HCT116 (cell line): ENCODE measurements at places on chromosomes 3 and 15. TPM values are rescaled to one million over a fixed set of nuclear protein-coding genes. Genes with fewer than 3 reads are reported as not detected.
A peak's percentile ranks its signal among the peaks of the same experiment; 100 is the strongest.

The ALDH1A3 gene
- 248 TPM for total RNA-seq

The RFC4 gene
- total RNA-seq, result 86.2 TPM

The EFHB gene
- 0.30 TPM for total RNA-seq

The ZNF660 gene
- not detected for total RNA-seq

The TMCO5A gene
- not detected for total RNA-seq

The CPNE9 gene
- 0.98 TPM for total RNA-seq

The RLBP1 gene
- 0.12 TPM for total RNA-seq

The NDUFB4 gene
- 161 TPM for total RNA-seq

The LYZL4 gene
- not detected for total RNA-seq

The PLA2G4D gene
- total RNA-seq, result 0.34 TPM

The ACTC1 gene
- total RNA-seq, result not detected

- no peak for DNase-seq
- H3K27me3 ChIP-seq, result no peaks in the 10 kb centered on the region
- peaks cover 16% of the 10 kb centered on the region for H3K4me1 ChIP-seq
Observed at GRCh38 chr3:108301695-108302404, 5.5 kb downstream of the HHLA2 start.

DNA sequence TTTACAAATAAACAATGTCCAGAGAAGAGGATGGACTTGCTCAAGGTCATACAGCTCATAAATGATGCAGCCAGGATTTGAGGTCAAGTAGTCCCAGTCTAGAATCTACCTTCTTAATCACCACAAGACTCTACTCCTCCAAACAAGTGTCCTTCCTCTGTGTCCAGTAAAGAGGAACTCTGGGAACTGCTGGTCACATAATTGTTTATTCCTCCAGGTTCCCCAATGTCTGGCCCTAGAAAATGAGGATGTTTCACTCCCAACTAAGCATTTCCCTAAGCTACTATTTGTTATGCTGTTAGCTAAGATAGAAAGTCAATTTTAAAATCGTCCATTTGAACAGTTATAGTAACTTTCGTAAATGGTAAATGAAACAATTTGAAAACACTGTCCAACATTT is 192.4 kb downstream of the FHIT start:
- H3K36me3 ChIP-seq, result no peaks in the 10 kb centered on the region
- no peak overlapping the region for H3K4me3 ChIP-seq
- DNase-seq, result no peak
- H3K27me3 ChIP-seq, result no peaks in the 10 kb centered on the region

GRCh38 chr3:52841211-52841980 is 6.6 kb upstream of the MUSTN1 start:
- no peak for DNase-seq
- H3K36me3 ChIP-seq, result no peaks in the 10 kb centered on the region
- no peaks in the 10 kb centered on the region for H3K27me3 ChIP-seq
- no peaks in the 10 kb centered on the region for H3K4me1 ChIP-seq
- H3K27ac ChIP-seq, result no peak overlapping the region

DNA sequence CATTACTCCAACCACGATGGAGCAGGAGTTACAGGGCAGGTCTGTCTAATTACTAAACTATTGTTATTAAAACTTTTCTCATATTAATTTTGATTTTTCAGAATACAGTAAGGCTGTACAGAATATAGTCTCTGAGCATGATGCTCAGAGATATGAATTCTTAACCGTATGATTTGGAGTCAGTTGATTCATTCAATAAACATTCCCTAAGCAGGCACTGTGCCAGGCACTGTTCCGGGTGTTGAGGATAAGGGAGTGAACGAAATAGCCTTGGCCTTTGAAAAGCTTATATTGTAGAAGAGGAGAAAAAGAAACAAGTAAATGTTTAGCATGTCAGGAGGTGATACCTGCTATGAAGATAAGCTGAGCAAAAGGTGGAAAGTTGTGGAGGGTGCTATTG is 187.3 kb downstream of the KCNAB1 start:
- H3K27me3 ChIP-seq, result no peaks in the 10 kb centered on the region
- H3K36me3 ChIP-seq, result no peaks in the 10 kb centered on the region
- H3K27ac ChIP-seq, result no peak overlapping the region
- no peak overlapping the region for H3K4me3 ChIP-seq
- H3K4me1 ChIP-seq, result peaks cover 7% of the 10 kb centered on the region; the same call in 1 of the 2 replicates
- DNase-seq, result no peak

GRCh38 chr15:38005953-38006808 is 71.7 kb downstream of the TMCO5A start:
- H3K27ac ChIP-seq, result no peak overlapping the region
- H3K36me3 ChIP-seq, result no peaks in the 10 kb centered on the region
- H3K4me3 ChIP-seq, result no peak overlapping the region
- H3K27me3 ChIP-seq, result no peaks in the 10 kb centered on the region
- no peaks in the 10 kb centered on the region for H3K4me1 ChIP-seq

- H3K4me1 ChIP-seq, result no peaks in the 10 kb centered on the region
- no peaks in the 10 kb centered on the region for H3K36me3 ChIP-seq
- no peak overlapping the region for H3K4me3 ChIP-seq
- no peak for DNase-seq
- peaks cover 50% of the 10 kb centered on the region for H3K27me3 ChIP-seq
Observed at GRCh38 chr3:140284372-140284771, 349.4 kb downstream of the CLSTN2 start.

DNA sequence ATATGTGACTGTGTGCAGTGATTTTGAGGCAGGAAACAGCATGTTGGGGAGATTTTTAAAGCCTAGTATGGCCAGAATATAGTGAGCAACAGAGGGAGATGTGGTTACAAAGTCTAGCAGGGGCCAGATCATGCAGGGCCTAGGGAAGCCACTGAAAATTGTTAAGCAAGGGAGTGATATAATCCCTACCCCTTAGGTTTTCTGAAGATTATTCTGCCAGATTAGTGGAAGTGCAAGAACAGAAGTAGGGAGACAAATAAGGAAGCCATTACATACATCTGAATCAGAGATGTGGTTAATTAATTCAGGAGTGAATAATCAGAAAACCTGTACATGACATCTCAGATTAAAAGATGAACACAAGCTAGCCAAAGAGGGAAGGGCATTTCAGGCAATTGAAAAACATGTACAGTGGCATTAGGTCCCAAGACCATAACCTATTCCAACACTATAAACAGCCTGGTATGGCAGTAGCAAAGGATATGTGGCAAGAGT is 54.8 kb downstream of the MSL2 start:
- H3K27me3 ChIP-seq, result no peaks in the 10 kb centered on the region
- H3K4me3 ChIP-seq, result no peak overlapping the region
- H3K36me3 ChIP-seq, result no peaks in the 10 kb centered on the region
- H3K27ac ChIP-seq, result no peak overlapping the region
- no peak for DNase-seq

DNA sequence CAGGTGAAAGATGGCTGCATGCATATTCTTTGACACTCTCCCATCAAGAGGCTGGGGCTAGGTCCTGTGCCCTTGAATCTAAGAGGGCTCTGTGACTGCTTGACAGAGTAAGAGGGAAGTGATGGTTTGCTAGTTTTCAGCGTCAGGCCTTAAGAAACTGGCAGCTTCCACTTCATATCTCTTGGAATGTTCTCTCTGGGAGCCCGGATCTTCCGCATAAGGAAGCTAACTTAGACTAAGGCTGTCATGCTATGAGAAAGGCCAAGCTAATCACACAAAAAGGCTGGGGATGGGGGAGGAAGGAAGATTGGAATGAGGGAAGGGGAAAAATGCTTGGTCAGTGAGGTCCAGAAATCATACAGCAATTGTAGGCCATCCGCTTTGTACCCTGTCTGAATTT is 50.0 kb downstream of the MB21D2 start:
- H3K27me3 ChIP-seq, result no peaks in the 10 kb centered on the region
- no peak overlapping the region for H3K27ac ChIP-seq
- H3K4me1 ChIP-seq, result no peaks in the 10 kb centered on the region
- H3K4me3 ChIP-seq, result no peak overlapping the region

- no peaks in the 10 kb centered on the region for H3K4me1 ChIP-seq
- DNase-seq, result no peak
- no peaks in the 10 kb centered on the region for H3K27me3 ChIP-seq
- H3K4me3 ChIP-seq, result no peak overlapping the region
- no peaks in the 10 kb centered on the region for H3K36me3 ChIP-seq
- H3K27ac ChIP-seq, result no peak overlapping the region
Observed at GRCh38 chr3:46713898-46714552, 3.6 kb downstream of the PRSS50 start.

- no peaks in the 10 kb centered on the region for H3K4me1 ChIP-seq
- H3K27ac ChIP-seq, result no peak overlapping the region
- H3K36me3 ChIP-seq, result no peaks in the 10 kb centered on the region
- H3K4me3 ChIP-seq, result no peak overlapping the region
- no peak for DNase-seq
- H3K27me3 ChIP-seq, result no peaks in the 10 kb centered on the region
Observed at GRCh38 chr3:110307065-110307809, 764.4 kb upstream of the NECTIN3 start.

- H3K36me3 ChIP-seq, result no peaks in the 10 kb centered on the region
- no peak for DNase-seq
- H3K4me1 ChIP-seq, result no peaks in the 10 kb centered on the region
- no peak overlapping the region for H3K4me3 ChIP-seq
Observed at GRCh38 chr3:72065236-72065635, 280.3 kb upstream of the PROK2 start.

- no peak for DNase-seq
- no peak overlapping the region for H3K4me3 ChIP-seq
- H3K4me1 ChIP-seq, result no peaks in the 10 kb centered on the region
- peaks cover 53% of the 10 kb centered on the region for H3K27me3 ChIP-seq
Observed at GRCh38 chr15:60635507-60636352, 156.8 kb upstream of the ICE2 start.

- peak within 1 kb of the TSS; percentile 40 for H3K4me3 ChIP-seq
- H3K27ac ChIP-seq, result no peak within 1 kb of the TSS; the same call in 1 of the 2 replicates
- DNase-seq, result no peak
Observed at GRCh38 chr3:123027292-123028232, at the start of gene SEMA5B. SEMA5B (minus strand) TSS chr3:123027763; CDS start chr3:122961263, 66,500 bp downstream.

DNA sequence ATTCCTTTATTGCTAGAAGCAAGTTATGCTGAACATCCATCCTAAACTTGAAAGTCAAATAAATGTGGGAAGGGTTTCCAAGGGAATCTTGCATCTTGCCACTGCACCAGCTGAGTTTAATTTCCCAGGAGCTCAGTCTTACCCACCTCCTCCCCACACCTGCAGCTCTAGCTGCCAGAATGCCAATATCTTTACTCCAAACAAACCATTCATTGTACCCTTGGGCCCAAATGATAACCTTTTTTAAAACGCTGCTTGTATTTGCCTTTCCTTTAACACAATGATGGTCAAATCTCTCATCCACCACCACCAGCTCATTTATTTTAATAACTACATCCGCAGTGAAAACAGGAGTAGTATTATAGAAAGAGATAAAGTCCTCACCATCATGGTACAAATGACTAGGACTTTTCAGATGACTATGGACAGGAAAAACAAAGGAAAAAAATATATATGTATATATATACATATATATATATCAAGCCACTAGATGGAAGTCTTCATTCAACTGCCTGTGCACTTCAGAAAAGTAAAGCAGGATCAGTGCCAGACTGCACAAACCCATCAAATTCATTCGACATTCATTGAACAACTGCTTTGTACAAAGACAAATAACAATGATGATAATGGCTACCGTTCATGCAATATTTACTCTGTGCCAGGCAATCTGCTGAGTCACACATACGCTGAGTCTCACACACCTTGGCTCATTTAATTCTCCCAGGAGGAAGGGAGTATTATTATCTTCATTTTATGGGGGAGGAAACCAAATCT is 44.0 kb downstream of the BFSP2 start:
- no peak for DNase-seq
- no peaks in the 10 kb centered on the region for H3K27me3 ChIP-seq
- H3K27ac ChIP-seq, result no peak overlapping the region
- H3K36me3 ChIP-seq, result no peaks in the 10 kb centered on the region
- H3K4me1 ChIP-seq, result no peaks in the 10 kb centered on the region
- H3K4me3 ChIP-seq, result no peak overlapping the region

DNA sequence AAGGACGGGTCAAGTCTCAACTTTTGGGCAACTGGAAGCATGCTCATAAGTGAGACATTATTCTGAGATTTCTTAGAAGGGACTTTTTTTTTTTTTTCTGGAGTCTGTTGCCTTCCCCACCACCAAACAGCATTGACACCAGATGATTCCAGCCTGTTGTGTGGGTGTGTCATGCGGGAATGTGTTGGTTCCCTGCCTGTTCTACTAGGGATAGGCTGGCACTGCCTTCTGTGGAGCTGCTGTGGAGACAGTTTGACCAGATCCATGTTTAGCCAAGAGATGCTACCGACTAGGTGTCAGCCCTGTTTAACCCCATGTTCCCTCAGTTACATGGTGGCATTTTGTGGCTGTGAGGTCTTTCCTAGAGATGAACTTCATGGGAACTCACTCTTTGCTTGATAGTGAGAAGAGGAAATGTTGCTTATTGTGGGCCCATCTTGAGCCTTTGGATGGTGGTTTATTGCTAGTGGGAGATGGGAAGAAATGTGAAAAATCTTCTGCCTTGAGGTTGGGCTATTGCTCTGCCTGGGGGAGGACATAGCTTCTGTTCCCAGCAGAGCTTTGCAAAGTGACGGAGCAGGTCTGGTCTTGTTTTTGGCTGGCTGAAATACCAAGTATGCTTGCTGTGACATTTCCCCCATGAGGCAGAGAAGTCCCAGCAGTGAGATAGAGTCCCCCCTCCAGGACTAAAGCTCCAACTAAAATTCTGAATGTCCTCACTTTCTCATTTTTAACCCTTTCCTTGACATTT is 31.3 kb downstream of the TRAK1 start:
- no peaks in the 10 kb centered on the region for H3K36me3 ChIP-seq
- H3K4me1 ChIP-seq, result peaks cover 34% of the 10 kb centered on the region

- H3K4me1 ChIP-seq, result no peaks in the 10 kb centered on the region
- no peak for DNase-seq
Observed at GRCh38 chr15:49556437-49556836, 64.2 kb downstream of the FAM227B start.

- H3K27ac ChIP-seq, result no peak overlapping the region
- H3K4me1 ChIP-seq, result no peaks in the 10 kb centered on the region
- H3K36me3 ChIP-seq, result no peaks in the 10 kb centered on the region
- H3K4me3 ChIP-seq, result no peak overlapping the region
- DNase-seq, result no peak
Observed at GRCh38 chr15:94306700-94307650, 75.6 kb downstream of the MCTP2 start.

DNA sequence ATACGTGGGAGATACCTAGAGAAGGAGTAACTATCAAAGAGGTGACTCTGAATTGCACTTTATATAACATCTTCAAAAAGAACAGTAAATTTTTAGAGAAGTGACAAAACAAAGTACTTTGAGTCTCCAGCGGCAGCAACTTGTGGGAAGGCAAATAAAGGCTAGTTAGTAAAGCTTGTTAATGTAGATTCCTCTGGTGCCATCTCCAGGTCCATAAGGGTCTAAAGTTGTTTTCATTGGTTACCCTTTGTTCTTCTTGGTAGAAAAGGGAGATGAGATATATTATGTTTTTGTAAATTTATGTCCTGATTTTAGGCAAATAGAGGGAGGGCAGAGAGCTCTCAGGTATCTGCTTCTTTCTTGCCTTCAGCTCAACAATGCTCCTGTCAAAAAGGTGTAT is 161.6 kb downstream of the MYRIP start:
- DNase-seq, result no peak
- no peaks in the 10 kb centered on the region for H3K4me1 ChIP-seq
- H3K27ac ChIP-seq, result no peak overlapping the region
- no peak overlapping the region for H3K4me3 ChIP-seq

- H3K27me3 ChIP-seq, result no peaks in the 10 kb centered on the region
- H3K36me3 ChIP-seq, result no peaks in the 10 kb centered on the region
- DNase-seq, result no peak
- H3K4me1 ChIP-seq, result no peaks in the 10 kb centered on the region
- H3K27ac ChIP-seq, result no peak overlapping the region
- H3K4me3 ChIP-seq, result no peak overlapping the region
Observed at GRCh38 chr3:144590854-144591253, 619.2 kb downstream of the DIPK2A start.

- H3K4me3 ChIP-seq, result no peak overlapping the region
- no peaks in the 10 kb centered on the region for H3K36me3 ChIP-seq
- no peaks in the 10 kb centered on the region; the same call in 1 of the 2 replicates for H3K4me1 ChIP-seq
- H3K27ac ChIP-seq, result no peak overlapping the region
Observed at GRCh38 chr15:65822316-65822715, 30.2 kb upstream of the DENND4A start.
